Tibial artery (tissue), 4 donors: ENCODE measurements at places on chromosomes 3 and 15.
A peak's percentile ranks its signal among the peaks of the same experiment; 100 is the strongest.

- peak; percentile 94 for DNase-seq
Measured at GRCh38 chr15:59372352-59373211, at the start of gene MYO1E. Gene MYO1E, minus strand, starts transcription at chr15:59372871. Its CDS starts 371 bp downstream, at chr15:59372500.

DNA sequence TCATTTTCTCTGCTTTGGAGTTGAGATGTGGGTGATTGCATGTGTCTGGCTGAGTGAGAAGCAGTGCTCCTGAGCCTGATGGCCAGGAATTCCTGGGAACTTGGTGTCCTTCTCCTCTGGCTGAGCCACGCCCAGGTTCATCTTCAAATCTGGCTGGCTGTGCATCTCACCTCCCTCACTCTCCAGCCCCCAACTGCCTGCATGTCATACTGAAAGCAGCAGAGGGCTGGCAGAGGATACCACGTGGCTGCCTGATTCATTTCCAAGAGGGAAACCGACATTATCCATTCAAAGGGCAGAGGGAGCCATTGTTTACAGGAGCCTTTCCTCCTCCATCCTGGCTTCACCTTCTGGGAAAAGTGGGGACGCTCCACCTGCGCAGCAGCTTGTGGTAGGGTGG lies 57.4 kb downstream of the ABHD5 start:
- no peak for DNase-seq

- no peak for DNase-seq
Measured at GRCh38 chr15:70270752-70271111, 173.0 kb upstream of the TLE3 start.

GRCh38 chr15:65903296-65904073 lies 34.2 kb downstream of the RAB11A start:
- no peak for DNase-seq

GRCh38 chr3:114418724-114419543 lies 125.1 kb downstream of the TIGIT start:
- DNase-seq, result no peak

DNA sequence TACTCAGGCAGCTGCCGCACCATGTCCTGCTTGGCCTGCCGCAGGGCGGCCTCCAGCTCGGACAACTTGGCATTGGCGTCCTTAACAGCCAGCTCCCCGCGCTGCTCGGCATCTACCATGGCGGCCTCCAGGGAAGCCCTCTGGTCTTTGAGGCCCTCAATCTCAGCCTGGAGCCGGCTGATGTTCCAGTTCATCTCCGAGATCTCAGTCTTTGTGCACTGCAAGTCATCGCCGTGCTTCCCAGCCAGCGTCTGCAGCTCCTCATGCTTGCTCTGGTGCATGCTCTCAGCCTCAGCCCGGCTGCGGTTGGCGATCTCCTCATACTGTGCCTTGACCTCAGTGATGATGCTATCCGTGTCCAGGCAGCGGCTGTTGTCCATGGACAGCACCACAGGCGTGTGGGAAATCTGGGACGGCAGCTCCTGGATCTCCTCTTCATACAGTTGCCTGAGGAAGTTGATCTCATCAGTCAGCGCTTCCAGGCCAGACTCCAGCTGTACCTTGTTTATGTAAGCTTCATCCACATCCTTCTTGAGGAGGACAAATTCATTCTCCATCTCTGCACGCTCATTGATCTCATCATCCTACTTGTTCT lies 15.5 kb upstream of the PSTPIP1 start:
- DNase-seq, result no peak

- no peak for DNase-seq
Measured at GRCh38 chr3:59046839-59047238, 3.0 kb downstream of the CFAP20DC start.

- no peak for DNase-seq
Measured at GRCh38 chr3:124999897-125000435, 55.8 kb downstream of the HEG1 start.

GRCh38 chr15:41930221-41930866 lies 36.5 kb upstream of the SPTBN5 start:
- DNase-seq, result peak; percentile 85

DNA sequence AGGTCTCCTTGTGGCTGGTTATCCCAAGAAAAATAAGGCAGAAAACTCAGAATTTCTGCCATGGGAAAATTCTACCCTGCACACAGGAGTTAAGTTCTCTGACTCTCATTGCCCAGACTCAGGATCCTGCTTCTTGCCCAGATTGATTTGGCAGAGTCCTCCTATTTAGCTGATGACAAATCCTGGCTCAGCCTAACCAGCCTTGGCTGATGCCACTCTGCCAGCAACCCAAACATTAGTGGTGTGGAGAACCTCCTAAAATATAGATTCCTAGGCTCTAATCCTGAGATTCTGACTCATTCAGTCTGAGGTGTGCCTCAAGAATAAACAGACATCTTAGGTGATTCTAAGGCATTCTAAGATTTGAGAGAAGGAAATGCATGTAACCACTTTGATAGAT lies 60.5 kb upstream of the ACTC1 start:
- peak; percentile 73 for DNase-seq

GRCh38 chr15:41309226-41309905 lies 23.0 kb downstream of the OIP5 start:
- DNase-seq, result no peak

DNA sequence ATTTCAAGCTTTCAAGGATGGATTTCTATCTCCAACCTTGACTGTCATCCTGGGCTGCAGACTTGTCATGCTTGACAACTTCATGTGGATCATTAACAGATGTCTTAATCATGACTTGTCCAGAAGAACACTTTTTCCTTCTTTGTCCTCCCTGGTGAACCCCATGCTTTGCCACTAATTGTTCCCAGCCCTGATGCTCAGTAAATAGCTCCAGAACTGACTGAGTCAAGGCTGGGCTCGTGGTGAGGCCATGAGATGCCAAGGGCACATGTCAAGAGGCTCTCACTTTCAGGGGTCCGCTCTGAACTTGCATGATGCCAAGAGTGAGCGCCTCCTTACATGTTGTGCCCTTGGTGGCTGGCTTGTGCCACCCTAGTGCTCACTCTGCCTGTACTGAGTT lies 48.9 kb upstream of the KY start:
- DNase-seq, result no peak
